ENCODE measurements at places on chromosomes 1 and 21.

- no peak for DNase-seq
Measured at GRCh38 chr1:11701981-11702803, 10.7 kb downstream of the DRAXIN start.

GRCh38 chr1:47755101-47755990, 241.8 kb downstream of the TRABD2B start:
- no peak for DNase-seq

GRCh38 chr1:102535829-102536505, 539.2 kb upstream of the OLFM3 start:
- DNase-seq = no peak

DNA sequence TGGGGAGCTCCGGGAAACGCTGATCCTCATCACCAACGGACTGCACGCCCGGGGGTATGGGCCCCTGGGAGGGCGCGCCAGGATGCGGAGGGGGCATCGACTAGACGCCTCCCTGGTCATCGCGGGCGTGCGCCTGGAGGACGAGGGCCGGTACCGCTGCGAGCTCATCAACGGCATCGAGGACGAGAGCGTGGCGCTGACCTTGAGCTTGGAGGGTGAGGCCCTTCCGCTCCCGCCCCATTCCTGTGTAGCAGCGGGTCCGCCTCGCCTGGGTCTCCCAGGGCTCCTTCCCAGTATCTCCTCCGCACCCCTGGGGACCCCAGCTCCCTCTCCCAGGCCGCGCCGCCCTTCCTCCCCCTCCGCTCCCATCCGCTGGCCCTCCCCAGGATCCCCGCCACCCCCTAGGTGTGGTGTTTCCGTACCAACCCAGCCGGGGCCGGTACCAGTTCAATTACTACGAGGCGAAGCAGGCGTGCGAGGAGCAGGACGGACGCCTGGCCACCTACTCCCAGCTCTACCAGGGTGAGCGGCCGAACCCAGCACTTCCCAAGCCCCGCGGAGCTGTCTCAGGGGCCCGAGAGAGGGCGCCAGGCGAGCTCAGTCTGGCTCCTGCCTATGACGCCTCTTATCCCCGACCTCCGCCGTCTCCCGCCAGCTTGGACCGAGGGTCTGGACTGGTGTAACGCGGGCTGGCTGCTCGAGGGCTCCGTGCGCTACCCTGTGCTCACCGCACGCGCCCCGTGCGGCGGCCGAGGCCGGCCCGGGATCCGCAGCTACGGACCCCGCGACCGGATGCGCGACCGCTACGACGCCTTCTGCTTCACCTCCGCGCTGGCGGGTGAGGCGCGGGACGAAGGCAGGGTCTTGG, 5.0 kb downstream of the HAPLN2 start:
- no peak for DNase-seq

DNA sequence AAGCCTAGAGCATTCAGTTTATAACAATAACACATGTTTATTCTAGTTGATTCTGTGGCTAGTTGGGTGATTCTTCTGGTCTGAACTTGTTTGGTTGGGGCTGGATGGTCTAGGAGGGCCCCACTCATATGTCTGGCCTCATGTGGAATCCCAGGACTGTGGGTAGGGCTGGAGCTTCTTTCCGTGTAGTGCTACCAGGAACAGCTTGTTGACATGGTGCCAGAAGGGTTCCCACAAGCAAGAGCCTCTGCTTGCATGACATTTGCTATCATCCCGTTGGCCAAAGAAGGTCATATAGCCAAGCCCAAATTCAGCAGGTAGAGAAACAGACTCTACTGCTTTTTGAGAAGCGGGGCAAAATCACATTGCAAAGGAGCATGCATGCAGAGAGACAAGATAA, 67.6 kb upstream of the PPP2R5A start:
- no peak for DNase-seq

DNA sequence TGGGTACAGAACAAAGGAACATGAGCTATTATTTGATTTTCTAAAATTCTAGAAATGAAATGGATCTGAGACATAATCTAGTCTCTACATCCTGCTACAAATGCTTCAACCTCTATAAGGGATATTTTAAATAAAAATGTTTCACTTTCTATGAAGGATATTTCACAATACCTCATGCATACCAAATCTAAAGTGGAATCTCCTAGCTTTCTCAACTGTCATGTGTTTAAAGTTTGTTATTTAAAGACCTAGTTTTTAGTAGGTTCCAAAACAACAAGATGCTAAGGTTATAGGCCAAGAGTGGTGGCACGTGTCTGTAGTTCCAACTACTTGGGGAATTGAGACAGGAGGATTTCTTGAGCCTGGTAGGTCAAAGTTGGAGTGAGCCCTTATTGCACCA, 47.6 kb downstream of the KDM5B start:
- DNase-seq = no peak

- DNase-seq = no peak
Measured at GRCh38 chr21:34613679-34614627, 960 bp downstream of the RCAN1 start.

- DNase-seq = no peak
Measured at GRCh38 chr1:2250721-2251281, 22.7 kb downstream of the SKI start.

- no peak for DNase-seq
Measured at GRCh38 chr1:6425658-6426057, 1.1 kb downstream of the ESPN start.

DNA sequence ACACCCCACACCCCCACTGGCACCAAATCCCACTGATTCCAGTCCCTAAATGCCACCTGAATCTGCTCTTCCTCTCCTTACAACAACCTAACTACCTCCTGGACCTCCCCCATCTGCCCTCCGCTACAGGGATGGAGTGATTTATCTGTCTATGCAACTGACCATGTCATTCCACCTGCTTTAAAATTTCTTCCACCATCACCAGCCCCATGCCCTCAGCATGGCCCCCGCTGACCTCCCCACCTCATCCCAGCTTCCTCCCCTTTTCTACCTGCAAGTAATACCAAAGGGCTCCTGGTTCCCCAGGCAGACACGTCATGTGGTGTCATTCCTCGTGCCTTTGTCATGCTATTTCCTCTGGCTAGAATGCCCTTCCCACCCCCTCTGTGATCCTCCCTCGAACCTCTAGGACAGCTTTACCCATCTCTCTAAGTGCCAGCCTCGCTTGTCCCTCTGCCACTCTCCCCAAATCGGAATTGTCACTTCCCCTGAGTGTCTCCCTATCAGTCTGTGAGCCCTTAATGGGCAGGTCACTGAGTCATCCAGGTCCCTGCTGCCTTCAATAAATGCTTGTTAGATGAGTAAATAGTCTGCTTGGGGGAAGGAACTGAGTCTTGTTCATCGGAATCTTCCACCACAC, 3.7 kb downstream of the GJB4 start:
- no peak for DNase-seq

DNA sequence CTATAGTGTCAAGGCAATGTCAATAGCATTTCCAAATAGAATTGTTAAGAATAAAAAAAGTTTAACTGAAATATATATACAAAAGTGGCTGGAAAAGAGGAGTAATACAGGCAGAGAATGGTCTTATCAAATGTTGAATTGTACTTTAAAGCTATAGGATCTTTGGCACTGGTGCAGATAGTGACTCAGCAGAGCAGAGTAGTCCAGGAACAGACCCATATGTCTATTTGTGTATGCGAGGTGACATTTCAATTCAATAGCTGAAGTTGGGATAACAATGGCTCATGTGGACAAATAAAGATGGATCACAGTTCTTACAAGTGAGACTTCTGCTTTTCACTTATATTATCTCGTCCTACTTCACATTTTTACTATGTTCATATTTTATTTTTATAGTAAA, 543.0 kb upstream of the B3GALT2 start:
- no peak for DNase-seq

GRCh38 chr1:246629030-246629429, 62.8 kb downstream of the CNST start:
- DNase-seq = no peak

DNA sequence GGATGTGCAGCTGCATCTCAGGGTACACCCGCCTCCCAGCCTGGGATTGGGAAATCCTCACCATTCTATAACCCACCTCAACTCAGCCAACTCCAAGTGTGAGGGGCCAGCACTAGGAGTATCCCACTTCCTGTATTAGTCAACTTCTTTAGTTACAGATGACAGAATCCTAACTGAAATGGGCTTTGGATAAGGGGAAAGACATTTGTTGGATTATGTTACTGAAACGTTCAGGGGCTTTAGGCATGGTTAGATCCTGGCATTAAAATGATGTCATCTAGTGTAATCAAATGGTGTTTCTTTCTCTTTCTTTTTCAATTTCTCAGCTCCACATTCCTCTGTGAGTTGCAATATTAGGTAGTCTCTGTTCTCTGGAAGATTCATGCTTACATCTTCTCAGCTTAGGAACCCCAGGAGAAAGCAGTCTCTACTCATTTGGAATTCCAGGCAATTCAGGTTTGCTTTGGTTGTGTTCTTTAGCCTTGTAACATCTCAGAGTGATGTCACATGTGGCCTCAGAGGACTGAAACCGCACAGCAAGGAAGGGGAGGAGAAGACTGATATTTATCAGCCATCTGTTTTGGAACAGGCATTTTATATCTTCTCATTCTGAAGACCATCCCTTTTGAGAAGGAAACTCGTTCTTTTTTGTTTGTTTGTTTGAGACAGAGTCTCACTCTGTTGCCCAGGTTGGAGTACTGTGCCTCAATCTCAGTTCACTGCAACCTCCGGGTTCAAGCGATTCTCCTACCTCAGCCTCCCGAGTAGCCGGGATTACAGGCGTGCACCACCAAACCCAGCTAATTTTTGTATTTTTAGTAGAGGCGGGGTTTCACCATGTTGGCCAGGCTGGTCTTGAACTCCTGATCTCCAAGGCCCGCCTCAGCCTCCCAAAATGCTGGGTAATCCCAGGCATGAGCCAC, 18.9 kb upstream of the TMEM54 start:
- no peak for DNase-seq

GRCh38 chr1:199585392-199585791, 442.1 kb upstream of the NR5A2 start:
- no peak for DNase-seq

GRCh38 chr21:27168084-27168483, 201.2 kb upstream of the ADAMTS5 start:
- no peak for DNase-seq

GRCh38 chr1:244100704-244101453, 49.8 kb downstream of the ZBTB18 start:
- no peak for DNase-seq

DNA sequence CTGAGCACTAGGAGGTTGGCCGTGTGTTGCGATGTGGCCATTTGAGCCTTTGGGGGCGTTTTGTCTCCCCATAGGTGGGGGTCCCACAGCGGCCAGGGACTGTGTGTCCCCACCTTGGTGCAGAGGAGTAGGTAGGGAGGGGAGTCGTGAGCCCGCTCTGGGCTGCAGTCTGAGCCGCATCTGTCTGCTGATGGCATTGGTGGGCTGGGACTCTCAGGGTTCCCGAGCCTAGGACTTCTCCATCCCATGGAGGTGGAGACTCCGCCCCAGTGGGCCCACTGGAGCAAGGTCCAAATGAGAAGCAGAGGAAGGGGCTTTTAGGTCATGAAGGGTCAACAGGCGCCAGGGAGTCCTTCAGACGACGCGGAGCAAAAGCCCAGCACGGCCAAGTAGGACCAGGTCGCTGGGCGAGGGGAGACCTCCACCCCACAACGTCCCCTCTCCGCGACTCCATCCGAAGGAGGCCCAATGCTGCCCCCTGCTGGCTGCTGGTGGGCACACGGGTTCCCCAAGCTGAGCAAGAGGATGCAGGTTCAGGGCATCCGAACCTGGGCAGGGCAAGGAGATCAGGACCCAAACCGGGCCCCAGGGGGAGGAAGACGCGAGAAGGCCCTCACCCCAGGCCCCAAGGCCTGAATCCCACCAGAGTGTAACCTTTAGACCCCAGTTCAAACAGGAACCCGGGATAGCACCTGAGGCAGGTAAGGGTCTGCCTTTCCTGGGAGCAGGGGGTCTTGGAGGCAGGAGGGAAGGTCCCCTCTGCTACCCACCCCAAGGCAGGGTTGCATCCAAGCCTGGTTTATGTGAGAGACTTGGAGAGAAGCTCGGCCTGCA, 14.9 kb downstream of the TTC34 start:
- DNase-seq = peak; percentile 69

- DNase-seq = no peak
Measured at GRCh38 chr1:230224101-230224960, 157.3 kb downstream of the GALNT2 start.

DNA sequence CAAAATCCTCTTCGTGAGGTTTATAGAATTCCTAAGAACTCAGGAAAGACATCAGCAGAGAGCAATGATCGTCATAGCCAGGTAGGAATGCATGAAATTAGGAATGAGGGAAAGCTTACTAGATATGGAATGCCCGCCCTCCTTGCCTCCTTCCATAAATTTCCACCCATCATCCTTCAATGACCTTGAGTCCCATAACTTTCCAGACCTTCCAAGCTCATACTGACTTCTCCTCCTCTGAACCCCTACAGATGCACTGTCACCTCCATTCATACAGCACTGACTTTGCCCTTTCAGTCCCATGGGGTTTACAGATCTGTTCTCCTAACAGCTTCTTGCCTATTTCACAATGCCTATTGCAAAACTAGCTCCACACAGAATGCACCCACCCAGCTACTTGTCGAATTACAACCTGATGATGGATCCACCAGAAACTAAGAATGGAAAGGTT, 23.8 kb upstream of the PPP1R15B start:
- no peak for DNase-seq

All from activated CD8-positive, alpha-beta memory T cell treated with anti-CD3 and anti-CD28 coated beads for 1 hour (primary cell).